Fibroblast of pulmonary artery (primary cell): ENCODE measurements at places on chromosomes 7 and 10.
A peak's percentile ranks its signal among the peaks of the same experiment; 100 is the strongest.

GRCh38 chr10:107160866-107161265 lies 3.6 kb downstream of the SORCS1 start:
- no peak for DNase-seq

DNA sequence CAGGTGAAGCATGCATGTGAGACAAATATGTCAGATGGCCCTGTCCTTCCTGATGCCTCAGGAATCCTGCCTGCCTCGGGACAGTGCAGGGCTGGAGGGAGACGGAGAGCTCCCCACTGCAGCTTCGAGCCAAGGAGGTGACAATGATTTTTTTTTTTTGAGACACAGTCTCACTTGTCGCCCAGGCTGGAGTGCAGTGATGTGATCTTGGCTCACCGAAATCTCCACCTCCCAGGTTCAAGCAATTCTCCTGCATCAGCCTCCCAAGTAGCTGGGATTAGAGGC lies 68.8 kb downstream of the OAT start:
- no peak for DNase-seq

GRCh38 chr7:20417675-20418382 lies 87.1 kb downstream of the ITGB8 start:
- no peak for DNase-seq

DNA sequence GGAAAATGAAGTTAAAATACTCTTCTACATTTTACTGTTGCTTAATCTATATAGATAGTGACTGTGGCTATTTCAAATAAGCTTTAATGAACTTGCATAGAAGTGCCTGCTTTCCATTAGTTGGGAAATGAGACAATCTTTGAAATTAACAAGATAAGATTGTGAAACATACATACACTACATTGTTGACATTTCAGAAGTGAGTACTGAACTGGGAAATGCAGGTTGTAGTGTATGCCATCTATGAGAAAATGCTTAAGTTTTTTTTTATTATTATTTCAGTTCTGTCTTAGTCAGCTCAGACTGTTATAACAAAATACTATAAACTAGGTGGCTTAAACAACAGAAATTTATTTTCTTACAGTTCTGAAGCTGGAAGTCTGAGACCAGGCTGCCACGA lies 49.6 kb upstream of the CSTF2T start:
- no peak for DNase-seq

DNA sequence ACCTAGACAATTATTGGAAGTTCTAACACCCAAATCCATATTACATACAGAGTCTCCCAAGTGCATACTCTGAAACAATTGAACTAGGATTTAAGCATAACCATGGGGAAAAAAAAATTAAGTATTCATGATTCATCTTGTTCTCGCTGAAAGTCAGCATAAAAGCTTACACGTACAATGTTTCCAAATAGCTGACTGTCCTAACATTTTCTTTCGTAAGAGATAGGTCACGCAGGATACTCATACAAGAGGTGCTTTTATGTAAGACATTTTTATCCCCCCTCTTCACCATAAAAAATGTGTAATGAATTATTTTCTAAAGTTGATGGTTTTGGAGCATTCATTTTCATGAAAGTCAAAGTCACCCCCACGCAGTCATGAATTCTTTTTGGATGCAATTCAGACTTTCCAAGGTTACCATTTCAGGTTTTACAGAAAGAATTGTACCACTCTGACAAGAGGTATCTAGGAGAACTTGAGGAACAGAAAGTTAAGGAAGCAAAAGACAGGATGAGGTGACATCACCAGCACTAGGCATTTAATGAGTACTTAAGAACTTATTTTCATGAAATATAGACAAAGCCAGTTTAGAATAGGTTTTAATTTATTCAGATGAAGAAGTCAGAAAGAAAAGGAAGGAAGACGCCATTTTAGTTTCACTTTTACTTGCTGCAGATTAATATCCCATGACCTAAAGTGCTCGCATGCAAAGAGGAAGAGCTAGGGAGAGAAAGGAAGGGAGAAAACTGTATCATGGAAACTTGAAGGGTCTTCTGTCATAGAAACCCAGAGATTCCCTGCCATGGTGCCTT lies 55.8 kb downstream of the TMEM26 start:
- DNase-seq = peak; percentile 47

GRCh38 chr7:46028246-46028645 lies 107.2 kb upstream of the IGFBP3 start:
- no peak for DNase-seq

GRCh38 chr7:69218576-69218975 lies 379.7 kb upstream of the AUTS2 start:
- DNase-seq = no peak

- no peak for DNase-seq
Measured at GRCh38 chr10:87658858-87659555, 671 bp upstream of the PAPSS2 start.

- no peak for DNase-seq
Measured at GRCh38 chr10:122295451-122295809, 24.3 kb downstream of the BTBD16 start.

DNA sequence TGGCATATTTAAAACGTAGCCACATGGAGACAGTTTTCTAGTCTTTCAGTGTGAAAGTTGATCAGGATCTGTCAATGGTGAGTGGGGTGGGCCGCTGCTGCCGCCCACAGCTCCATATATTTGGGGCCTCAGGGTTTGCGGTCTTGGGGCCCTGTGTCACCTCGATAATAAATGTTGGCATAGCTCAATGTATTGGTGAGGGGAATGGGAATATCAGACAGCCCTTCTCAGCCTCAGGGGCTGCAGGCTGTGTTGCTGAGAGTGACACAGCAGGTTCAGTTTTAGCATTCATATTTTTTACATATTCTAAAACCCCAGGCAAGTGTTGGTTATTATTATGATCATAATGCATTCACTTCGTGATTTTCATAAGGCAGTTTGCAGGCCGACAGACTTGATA lies 5.3 kb downstream of the CDH23 start:
- DNase-seq = no peak

GRCh38 chr7:44637788-44638594 lies 31.6 kb downstream of the OGDH start:
- DNase-seq = peak; percentile 86

GRCh38 chr10:118167056-118167700 lies 120.4 kb upstream of the RAB11FIP2 start:
- no peak for DNase-seq

DNA sequence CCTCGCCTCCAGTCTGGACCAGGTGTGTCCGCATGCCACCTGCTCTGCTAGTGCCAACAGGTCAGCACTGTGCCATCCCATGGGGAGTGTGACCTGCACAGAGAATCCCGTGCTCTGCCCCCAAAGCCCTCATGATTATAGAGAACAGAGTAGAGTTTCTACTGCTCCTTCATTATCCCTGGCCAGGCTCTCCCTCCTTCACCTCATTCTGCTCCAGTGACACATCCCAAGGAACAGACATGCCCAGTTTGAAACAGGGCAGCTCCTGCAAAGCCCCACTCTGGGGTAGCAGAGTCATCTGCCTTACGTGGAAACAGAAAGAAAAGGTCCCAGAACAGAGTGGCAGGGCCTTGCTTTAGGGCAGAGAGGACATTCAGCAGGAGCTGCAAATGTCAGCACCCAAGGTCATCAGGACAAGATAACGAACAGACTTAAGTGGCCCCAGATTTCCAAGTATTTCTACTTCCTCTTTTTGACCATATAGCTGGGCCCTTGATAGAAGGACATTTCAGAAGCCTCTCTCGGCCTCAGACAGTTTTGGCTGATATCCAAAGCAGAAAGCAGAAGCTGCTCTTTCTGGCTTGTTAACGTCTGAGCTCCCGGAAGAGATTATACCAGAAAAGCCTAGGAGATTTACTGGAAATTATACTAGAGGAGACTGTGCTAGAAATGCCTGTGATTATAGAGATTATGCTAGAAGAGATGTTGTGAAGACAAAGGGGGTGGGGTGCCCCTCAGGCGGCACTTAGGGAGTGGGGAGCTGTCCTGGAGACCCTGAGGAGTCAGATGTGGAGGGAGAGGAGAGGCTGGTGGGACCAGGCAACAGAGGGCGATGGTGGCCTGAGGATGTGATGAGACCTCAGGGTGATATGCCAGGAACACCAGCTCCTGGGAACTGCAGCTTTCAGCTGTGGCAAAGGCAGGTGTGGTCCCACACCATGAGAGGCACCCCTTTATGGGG lies 12.6 kb downstream of the TMEM176B start:
- DNase-seq = no peak

DNA sequence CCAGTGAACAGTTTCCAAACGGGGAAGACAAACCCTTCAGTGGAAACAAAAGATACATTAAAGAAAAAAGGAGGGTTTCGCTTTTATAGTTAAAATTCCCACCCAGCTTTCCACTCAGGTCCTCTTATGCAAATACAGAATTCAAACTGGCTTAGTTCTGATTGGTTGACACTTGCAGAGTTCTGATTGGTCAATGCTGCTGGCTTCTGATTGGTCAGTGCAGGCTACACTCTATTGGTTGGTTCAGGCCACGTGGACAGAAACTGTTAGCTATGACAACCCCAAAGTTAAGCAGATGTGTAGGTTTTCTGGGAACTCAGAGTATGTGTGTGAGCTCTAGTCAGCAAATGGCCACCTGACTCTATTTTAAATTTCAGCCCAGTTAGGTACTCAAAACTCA lies 80.0 kb downstream of the FBXL13 start:
- DNase-seq = no peak

DNA sequence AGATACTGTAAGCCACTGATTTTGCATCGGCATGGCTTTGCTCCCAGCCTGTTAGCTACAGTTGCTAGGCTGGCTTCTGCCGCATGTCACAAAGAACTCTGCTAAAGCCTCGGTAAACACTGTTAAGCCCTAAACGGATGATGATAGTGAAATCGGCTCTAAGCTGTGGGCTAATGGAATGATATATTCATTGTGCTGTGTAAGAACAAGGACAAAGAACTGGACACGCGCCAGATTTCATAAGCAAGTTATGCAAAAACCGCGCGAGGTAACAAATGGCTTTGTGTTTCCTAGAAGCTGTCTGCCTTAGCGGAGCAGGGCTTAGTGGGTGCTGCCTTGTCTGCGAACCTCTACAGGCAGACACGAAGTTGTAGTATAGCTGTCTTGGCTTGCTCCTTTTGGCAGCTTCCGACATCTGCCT lies 331.3 kb upstream of the COBL start:
- peak; percentile 10 for DNase-seq

GRCh38 chr10:20105236-20105635 lies 289.0 kb downstream of the PLXDC2 start:
- peak; percentile 37 for DNase-seq

DNA sequence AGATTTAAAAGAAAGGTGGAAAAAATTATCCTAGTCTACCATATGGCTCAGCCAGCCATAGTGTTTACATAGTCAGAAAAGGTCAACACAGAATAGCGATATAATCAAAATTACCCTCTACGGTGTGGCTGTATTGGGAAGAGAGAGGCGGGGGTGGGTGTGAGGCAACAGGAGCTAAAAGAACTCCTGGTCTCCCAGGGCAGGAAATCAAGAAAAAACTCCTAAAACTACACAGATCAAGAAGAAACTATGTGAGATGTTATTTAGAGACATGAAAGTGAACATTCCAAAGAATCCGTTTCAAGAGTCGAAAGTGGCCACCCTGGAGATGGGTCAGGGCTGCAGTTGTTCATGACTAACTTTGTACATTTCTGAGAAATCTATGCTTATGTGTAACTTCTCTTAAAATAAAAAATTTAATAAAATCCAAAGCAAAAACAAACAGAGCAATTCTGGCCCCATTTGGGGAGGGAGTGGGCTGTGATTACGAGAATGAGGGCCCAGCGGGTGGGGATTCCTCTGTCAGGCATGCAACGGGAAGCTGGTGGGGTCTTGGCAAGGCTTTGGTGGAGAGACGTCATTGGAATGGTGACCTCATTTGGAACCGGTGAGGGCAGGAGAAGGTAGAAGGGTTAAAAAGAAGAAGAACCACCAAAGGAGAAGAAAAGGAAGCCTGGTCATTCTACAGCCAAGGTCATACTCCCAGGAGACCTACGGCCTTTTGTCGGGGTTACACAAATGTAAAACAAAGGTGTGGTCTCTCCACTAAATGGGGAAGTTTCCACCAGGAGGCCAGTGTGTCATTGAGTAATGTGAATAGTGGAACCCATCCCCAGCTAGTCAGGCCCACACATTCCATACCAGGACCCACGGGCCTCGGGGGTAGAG lies 71.2 kb upstream of the DUSP5 start:
- peak; percentile 77 for DNase-seq

- DNase-seq = no peak
Measured at GRCh38 chr10:35184527-35185171, 58.0 kb downstream of the CREM start.

- DNase-seq = no peak
Measured at GRCh38 chr10:129730993-129731325, 233.1 kb downstream of the EBF3 start.

GRCh38 chr7:142943706-142944268 lies 4.5 kb downstream of the LLCFC1 start:
- no peak for DNase-seq

- peak; percentile 95 for DNase-seq
Measured at GRCh38 chr10:6721964-6722615, 142.0 kb upstream of the PRKCQ start.

- no peak for DNase-seq
Measured at GRCh38 chr7:36053589-36053988, 99.5 kb upstream of the EEPD1 start.

GRCh38 chr10:60863796-60864195 lies 80.2 kb downstream of the RHOBTB1 start:
- no peak for DNase-seq

- no peak for DNase-seq
Measured at GRCh38 chr10:122018491-122018890, 29.5 kb downstream of the TACC2 start.
